ENCODE measurements at places on chromosomes 16 and 17.
A peak's percentile ranks its signal among the peaks of the same experiment; 100 is the strongest.

DNA sequence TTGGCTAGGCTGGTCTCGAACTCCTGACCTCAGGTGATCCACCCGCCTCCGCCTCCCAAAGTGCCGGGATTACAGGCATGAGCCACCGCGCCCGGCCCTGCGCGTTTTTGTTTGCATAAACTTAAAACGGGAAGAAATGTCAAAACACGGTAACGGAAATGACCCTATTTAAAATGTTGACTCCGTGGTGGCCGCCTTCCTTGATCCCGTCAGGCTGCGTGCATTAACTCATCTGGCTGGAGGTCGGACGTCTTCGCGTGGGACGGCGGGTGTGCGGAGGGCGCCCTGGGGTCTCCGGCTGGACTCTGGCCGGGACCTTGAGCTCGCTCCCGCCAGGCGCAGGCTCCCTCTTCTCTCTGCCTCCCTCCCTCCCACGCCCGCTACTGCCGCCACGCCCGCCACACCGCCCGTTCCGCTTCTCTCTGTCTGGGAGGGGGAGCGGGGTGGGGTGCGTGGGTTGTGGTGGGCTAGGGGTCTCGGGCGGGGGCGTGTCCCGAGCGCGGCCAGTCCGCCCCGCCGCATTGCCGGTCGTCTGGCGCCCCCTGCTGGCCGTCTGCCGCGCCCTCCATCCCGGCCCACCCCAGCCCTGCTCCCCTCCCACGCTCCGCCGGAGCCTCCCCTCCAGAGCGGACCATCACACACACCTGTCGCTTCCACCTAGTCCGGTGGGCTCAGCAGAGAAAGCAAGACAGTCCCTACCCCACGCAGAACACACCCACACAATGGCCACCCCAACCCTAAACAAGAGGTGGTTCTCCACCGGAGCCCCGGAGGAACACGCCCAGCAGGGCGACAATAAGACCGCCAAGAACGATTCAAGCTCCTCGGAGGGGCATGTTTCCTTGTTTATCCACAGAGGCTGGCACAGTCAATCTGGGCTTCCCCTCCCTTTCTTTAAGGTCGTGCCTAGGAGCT, 1.2 kb upstream of the CCDC42 start:
- peak; percentile 75 for DNase-seq

- no peak for DNase-seq
Measured at GRCh38 chr17:3896108-3896967, 3.5 kb upstream of the CAMKK1 start.

GRCh38 chr17:43350888-43351361, 47.9 kb upstream of the ARL4D start:
- no peak for DNase-seq

- no peak for DNase-seq
Measured at GRCh38 chr17:10460062-10460461, 9.3 kb downstream of the MYH4 start.

GRCh38 chr16:706189-707061, 824 bp upstream of the FBXL16 start:
- no peak for DNase-seq

DNA sequence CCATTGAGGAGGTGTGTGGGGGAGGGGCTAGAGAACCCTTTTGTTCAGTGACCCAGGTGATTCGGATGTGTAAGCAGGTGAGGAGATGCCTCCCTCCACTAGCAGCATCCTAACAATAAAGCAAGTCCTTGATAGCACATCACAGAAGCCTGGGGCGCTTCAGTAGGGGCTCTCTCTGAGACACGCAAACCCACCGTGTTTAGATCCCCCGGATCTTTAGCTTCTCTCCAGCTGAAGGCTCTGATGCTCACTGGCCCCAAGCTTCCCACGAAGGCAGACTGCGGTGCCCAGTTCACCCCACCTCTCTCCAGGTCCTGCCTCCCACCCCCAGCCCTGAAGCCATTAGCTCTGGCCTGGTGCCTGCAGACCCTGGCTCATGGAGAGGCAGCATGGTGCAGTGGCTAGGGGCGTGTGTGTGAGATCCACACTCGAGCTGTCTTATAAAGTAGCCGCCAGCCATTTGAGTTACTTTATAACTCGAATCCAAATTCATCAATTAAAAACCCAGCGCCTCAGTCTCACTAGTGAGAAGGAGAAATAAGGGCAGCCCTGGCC, 204.7 kb upstream of the TNRC6C start:
- DNase-seq, result no peak

- no peak for DNase-seq
Measured at GRCh38 chr17:75570034-75570676, 17.4 kb upstream of the MYO15B start.

GRCh38 chr17:49444384-49444783, 29.7 kb upstream of the PHB1 start:
- DNase-seq, result no peak

DNA sequence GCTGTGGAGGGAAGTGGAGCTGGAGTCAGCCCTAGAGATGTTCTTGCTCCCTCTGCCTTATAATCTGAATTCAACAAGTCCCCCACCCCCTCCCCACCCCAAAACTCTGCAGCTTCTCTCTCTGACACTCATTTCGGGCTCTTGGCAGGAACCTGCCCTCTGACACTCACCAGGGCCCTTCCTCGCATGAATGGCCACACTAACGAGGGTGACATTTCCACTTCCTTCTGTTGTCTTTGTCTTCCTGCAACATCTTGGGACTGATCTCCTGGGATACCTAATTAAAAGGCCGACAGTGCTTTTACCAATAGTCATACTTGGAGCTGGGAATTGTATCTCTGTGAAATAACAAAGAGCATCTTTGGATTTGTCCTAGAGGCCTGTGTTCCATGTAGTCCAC, 106.9 kb upstream of the PIRT start:
- no peak for DNase-seq

DNA sequence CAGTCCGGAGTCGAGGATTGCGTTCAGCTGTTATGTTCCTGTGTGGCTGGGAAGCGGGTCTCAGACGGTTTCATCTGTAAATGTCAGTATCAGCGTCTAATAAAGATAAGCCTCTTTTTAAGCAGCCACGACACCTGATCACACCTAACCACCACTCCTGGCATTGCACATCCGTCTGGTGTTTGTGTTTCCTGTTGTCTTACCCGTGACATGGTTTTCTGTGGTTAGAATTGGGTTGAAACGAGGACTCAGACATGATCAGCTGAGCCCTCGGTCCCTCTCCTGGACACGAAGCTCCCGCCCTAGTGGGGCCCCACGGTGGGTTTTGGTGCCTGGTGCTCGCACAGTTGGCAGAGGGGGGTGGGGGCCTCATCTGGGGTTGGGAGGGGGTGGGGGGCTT, 18.3 kb downstream of the CPNE7 start:
- DNase-seq, result no peak

DNA sequence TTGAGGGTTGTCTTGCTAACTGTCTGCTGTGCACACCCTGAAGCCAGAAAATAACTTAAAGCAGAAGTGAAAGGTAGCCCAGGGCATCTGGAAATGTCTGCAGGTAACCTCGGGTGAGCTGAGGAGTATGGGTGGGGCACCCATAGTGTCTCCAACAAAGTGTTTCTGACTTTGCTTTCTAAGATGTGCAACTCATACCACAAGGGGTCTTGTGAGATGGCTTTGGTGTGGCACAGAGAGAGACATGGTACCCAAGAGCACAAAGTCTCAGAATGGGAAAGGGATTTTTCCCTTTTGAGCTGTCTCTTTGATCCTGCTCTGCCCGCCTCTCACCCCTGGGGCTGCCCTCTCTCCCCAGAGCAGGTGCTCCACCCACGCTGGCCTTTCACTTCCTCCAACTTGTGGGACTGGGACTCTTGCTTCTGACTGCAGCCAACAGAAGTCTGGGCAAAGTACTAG, 6.9 kb downstream of the CHD9 start:
- DNase-seq, result no peak

GRCh38 chr16:15976929-15977637, 27.7 kb downstream of the ABCC1 start:
- no peak for DNase-seq

DNA sequence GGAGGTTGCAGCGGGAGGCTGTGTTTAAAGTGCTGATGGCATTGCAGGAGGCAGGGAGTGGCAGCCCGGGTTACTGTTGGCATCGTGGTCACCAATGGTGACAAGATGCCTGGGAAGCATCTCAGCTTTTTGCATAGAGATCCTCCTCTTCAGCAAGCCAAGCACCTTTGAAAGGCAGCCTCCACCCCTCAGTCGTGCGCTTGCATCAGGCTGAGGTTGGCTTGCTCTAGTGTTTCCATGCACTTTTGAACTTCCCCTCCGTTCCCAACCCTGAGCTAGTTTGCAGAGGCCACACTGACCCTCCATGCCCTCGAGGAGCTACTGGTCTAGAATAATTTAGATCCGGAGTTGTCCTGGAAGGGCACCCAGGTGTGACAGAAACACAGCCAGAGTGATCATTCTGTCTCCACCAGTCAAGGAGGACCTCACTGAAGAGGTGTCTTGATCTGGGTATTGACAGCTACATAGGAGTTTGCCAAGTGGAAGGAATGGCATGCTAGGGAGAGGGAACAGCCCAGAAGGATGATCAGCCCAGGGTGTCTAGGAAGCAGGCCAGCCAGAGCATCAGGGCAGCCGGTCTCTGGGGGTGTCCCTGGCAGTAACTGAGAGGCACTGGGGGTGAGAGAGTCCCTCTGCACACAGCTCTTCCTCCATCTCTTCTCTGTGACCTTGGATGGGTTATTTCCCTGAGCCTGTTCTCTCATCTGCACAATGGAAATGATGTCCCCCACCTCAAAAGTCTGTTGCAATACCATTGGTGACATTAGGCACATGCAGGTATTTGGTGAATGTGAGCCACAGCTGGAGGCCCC, 7.7 kb downstream of the BEAN1 start:
- no peak for DNase-seq

- DNase-seq, result no peak
Measured at GRCh38 chr17:78406396-78406795, 27.9 kb downstream of the PGS1 start.

GRCh38 chr17:61139219-61139618, 260.4 kb upstream of the TBX2 start:
- DNase-seq, result no peak

GRCh38 chr16:31700200-31700529, 172.5 kb downstream of the AHSP start:
- DNase-seq, result peak; percentile 75

DNA sequence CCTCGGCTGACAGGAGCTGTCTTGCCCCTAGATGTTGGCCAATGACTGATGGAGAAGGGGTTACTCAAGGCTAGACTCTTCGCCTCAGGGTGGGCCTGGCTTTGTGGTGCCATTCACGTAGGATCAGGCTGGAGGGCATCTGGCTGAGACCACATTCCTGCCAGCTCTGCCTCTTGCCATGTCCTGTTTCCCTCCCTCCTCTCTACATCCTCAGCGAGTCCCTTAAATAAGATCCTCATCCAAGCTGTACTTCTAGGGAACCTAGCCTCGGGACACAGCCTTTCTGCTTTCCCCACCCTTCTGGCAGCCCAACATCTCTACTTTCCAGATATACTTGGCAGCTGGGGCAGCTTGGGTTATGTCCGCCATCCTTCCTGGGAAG, 27.9 kb upstream of the EFCAB13 start:
- DNase-seq, result no peak

DNA sequence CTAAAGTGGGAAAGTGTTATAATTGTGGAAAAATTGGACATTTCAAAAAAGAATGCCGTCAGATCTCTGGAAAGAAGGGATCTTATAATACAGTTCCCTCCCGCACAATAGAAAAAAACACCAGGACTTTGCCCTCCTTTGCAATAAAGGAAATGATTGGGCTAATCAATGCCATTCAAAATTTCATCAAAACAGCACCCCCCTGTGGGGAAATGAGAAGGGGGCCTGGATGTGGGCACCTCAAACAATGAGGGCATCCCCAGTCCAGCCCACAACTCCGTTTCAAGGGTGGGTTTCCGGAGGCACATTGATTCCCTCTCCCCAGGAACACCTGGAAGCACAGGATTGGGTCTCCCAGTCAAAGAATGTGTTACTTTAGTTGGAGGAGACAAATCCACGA, 26.1 kb downstream of the CD300LG start:
- DNase-seq, result no peak

DNA sequence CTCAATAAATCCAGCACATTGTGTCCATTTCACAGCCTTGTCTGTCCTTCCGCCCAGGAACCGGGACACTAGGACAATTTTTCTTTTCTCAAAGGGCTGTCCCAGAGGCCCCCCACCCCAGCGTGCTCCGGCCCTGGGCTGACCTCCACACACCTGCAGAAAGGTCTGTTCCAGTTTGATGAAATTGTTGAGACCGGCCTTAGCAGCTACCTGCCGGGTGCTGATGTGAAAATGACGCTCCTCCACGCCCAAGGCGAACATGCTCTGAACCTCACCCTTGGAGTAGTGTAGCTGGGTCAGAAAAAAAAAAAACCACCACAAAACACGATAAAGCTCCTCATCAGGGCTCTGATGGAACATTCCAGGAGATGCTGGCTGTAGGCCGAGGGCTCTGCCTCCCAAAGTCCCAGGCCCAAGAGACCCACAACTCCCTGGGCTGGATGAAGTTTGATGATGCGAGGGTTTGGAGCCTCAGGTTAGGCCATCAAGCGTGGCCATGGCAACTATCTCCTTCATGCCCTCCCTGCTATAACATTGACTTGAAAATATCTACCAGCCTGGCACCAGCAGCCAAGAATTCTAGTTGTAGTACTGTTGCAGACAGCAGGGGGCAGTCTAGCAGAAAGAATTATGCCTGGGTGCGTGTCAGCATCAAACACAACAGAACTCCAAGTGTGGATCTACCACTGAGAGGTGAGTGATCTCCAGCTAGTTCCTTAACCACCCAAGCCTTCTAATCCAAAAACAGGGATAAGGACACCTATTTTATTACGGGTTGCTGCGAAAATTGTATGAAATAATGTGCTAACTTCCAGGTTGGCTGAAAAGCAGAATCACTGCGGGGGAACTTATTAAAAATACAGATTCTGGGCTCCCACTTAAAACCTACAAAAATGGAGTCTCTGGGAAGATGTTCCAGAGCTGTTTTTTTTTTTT, 62.1 kb downstream of the RMI2 start:
- peak; percentile 90 for DNase-seq
